Renal cortex interstitium (tissue), 15 donors: ENCODE measurements at places on chromosomes 1 and 21.

DNA sequence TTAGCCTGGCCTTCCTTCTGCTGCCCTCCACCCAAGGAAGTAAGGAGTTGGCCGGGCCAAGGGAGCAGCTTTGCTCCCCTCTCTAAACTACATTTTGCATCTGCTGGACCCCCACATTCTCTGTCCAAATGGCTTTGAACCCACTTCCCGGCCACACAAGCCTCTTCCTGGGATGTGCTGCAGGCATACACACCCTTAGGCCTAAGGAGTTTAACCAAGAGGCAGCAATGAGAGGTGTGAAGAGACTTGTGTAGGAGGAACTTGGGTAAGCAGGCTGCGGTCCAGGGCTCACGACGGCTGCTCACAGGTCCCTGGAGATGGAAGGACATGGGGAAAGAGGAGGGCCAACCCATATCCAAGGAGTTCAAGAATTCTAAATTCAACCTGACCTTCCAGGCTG, 196.7 kb upstream of the SGIP1 start:
- DNase-seq, result no peak

DNA sequence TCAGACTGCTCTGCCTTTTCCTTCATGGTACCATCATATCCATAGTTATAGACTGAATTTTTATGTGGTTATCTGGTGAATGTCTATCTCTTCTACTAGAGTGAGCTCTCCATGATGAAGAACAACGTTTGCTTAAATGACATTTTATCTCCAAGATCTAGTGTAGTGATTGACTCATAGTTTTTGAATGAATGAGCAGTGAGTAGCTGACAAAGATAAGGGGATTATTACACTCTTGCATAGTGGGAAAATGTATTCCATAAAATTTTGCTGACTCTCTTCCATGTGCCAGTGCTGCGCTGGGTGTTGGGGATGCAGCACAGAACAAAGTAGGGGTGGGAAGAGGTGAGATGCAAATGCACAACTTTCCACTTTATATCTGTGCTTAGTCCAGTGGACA, 147.7 kb downstream of the TGFB2 start:
- DNase-seq, result no peak

DNA sequence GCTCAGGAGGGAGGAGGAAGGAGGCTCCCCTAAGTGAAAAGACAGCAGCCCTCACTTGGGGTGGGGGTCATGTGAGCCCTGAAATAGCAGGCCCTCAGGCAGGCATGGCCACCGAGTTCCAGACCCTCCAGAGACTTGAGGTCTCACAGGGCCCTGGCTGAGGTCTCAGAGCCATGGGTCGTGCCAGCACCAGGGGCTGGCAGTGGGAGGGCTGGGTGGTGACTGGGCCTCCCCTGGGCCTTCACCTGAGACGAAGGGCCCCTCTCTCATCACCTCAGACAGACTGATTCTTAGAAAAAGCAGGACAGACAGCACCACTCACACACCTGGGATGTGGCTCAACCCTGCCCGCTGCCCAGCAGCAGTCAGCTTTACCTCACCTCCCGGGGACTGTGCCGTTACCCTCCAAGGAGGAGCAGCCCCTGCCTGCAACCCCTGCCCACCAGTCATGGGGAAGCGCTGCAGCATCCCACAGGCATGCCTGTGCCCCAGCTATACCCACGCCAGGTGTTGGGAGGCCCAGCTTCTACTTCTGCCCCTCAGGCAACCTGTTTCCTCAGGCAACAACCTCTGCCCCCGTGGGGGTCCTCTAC, 42.6 kb upstream of the LRP8 start:
- no peak for DNase-seq

GRCh38 chr1:227777646-227778045, 37.8 kb upstream of the PRSS38 start:
- DNase-seq, result no peak

- no peak for DNase-seq
Measured at GRCh38 chr1:209433649-209434031, 149.9 kb upstream of the CAMK1G start.

GRCh38 chr1:219506473-219506899, 106.4 kb downstream of the ZC3H11B start:
- peak; percentile 12 for DNase-seq

GRCh38 chr1:159889821-159890252, 10.1 kb downstream of the CFAP45 start:
- DNase-seq, result no peak

DNA sequence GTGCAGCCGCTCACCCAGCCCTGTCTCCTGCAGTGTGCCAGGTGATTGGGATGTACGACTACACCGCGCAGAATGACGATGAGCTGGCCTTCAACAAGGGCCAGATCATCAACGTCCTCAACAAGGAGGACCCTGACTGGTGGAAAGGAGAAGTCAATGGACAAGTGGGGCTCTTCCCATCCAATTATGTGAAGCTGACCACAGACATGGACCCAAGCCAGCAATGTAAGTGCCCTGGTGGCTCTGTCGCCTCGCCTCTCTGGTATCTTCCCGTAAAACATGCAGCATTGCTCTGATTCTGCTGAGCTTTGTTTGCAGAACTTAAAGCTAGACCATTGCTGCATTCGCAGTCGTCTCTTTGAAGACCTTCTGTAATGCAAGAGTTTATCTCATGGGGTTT, 79.2 kb downstream of the ATP5PO start:
- no peak for DNase-seq

DNA sequence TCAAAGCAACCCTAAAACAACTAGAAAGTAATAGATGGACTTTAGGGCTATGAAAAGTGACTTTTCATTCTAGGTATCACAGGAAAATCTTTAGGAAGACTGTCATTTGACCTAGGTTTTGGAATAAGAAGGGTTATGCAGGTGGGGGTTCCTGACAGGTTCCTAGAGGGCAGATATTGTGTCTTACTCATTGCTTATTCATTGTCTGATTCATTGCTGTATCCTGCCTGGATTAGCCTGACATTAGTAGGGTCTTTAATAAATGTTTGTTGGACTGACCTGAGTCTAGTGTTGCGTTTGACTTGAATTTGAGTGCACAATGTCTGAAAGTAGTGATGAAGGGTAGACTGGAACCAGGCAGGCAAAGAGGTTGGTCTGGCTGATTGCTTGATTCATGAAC, 6.0 kb downstream of the FNBP1L start:
- no peak for DNase-seq

DNA sequence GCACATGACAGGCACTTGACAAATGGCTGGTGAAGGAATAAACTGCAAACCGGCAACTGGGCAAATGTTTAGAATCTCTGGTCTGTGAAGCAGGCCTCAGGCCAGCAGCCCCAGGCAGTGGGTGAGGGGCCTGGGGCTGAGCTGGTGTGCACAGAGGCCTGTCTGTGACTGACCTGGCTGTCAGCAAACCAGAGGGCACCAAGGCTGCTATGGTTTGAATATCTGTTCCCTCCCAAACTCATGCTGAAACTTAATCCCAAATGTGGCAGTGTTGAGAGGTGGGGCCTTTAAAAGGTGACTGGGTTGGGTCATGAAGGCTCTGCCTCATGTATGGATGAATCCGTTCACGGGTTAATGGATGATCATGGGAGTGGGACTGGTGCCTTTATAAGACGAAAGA, 139.8 kb downstream of the DMRTB1 start:
- no peak for DNase-seq

DNA sequence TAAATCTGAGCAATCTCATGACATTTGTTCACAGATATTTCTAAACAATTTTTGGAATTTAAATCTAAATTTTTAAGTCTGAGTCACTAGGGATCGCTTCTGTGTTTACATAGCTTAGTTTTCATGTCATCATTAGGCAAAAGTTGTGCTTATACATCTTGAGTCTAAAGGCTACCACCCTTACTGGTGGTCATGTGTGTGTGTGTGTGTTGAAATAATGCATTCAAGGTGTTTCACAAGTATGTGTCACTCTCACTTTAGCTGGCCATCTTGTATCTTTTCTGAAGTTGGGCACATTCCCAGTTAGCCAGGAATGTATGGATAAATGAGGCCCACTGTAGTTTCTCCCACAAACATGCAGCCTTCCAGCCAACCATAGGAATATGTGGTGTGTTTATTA, 1162.5 kb upstream of the PRMT6 start:
- no peak for DNase-seq

GRCh38 chr1:27601771-27602461, 2.0 kb downstream of the AHDC1 start:
- DNase-seq, result no peak

- DNase-seq, result no peak
Measured at GRCh38 chr1:193062698-193063463, 3.5 kb downstream of the RO60 start.

GRCh38 chr1:30654188-30654587, 69.2 kb downstream of the MATN1 start:
- DNase-seq, result no peak

- DNase-seq, result no peak
Measured at GRCh38 chr21:42448686-42449085, 45.0 kb downstream of the UBASH3A start.

DNA sequence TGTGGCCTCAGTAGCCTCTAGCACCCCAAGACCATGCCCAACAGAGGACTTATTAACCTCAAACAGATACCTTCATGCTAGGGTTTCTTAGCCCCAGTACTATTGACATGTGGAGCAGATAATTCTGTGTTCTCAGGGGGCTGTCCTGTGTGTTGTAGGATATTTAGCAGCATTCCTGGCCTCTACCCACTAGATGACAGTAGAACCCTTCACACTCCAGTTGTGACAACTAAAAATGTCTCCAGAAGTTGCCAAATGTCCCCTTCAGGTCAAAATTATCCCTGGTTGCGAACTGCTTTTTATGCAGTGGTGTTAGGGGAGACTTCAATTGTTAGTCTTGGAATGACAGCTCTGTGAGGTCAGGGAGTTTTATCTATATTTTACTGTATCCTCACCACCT, 8.1 kb downstream of the KAZN start:
- no peak for DNase-seq

- DNase-seq, result no peak
Measured at GRCh38 chr1:9293533-9294404, 1.1 kb downstream of the SPSB1 start.

DNA sequence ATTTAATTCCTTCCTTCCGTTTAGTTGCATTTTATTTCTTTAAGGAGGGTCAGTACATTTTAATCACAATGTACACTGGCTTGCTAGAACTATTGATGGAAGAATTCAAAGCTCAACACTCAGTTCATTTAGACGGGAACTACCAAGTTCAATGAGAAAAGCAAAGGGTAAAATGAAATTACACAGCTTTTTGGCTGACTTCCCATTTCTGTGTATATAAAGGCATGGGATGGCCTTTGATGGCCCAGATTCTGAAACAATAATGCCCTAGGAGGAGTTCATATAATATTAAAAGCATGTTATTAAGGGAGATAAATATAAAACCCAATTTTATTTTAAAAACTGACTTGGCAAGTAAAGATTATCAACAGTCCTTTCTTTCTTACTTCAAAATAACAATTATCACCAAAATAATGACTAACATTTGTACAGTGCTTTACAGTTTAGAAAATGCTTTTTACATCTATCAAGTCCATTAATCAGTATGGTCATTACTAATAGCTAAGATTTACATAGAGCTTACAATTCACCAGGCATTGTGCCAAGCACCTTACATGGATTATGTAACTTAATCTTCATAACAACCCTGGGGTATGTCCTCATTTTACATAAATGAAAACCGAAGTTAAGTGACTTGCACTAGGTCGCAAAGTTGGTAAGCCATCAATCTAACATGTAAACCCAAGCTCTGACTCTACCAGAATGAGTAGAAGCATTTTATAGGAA, 402.4 kb downstream of the OMA1 start:
- DNase-seq, result no peak

GRCh38 chr21:43012596-43012995, 38.2 kb downstream of the PKNOX1 start:
- no peak for DNase-seq

GRCh38 chr1:213154056-213154685, 103.1 kb downstream of the RPS6KC1 start:
- DNase-seq, result no peak

GRCh38 chr21:26965040-26965906, 1.6 kb downstream of the ADAMTS5 start:
- peak; percentile 65 for DNase-seq

DNA sequence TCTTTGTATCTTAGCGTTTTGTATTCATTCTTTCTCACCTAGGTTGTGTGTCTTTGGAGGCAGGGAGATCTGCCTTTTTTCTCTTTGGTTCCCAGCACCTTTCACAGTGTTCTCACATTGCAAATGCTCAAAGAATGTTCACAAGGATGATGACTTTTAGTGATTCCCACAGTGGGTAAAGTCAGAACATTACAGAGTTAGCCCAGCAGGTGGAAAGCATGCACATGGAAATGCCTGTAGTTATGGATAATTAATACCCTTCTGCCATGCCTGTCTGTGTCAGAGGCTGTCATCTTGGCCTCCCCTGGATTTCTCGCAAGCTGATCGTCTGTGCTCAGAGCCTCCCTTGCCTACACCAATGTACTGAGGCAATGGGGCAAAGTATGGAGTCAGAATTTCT, 458.9 kb downstream of the LMO4 start:
- no peak for DNase-seq

DNA sequence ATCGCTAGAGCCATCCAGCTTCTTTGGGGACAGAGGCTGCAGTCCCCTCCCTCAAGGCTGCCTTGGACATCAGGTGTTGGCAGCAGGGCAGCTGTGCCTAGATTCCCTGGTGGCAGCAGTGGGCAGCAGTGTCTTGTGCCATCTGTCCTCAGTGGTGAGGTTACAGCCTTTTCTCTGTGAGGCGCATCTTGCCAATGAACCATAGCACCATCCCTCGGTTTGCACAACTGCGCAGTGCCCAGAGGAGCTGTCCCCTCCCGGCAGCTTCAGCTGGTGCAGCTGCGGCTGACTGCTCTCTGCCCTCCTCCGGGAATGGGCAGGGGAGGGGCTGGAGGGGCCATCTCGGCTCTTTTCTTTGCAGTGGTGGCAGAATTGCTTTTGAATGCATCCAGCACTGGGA, 59.0 kb upstream of the C8B start:
- no peak for DNase-seq

DNA sequence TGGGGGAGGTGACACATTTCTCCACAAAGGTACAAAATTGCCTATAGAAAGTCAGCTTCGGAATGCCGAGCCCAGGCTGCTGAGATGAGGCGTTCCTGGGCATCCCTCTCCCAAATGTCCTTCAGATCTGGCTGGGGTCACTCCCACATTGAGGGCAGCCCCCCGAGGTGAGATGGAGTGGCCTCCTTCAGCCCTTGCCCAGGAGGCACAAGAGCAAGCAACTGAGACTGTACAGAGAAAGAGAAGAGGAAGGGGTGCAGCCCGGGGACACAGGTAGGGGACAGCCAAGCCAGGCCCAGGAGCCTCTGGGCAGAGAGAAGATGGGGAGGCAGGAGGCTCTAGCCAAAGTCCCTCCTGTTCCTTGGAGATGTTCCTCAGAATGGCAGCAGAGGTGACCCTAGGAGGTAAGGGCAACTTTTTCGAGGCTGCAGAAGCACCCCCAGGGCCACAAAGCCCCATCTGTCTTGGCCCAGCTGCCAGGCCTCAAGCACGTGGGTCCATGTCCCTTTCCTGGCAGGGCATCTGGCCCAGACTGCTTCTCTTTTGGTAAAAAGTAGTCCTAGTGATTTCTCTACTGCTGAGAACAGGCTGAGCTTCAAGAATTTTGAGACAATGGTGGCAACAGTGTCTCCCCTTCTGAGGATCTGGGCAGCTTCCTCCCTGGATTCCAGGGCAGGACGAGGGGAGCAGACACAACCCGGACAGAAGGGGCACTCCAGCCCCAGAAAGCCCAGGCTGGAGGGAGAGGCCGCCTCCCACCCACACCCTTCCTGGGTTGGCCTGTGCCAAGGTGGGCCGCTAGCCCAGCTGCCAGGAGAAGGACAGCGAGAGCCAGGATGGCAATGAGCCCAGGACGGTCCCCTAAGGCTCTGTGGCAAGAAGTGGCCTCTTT, 68.0 kb downstream of the LRRN2 start:
- no peak for DNase-seq
